ENCODE measurements at places on chromosomes 3 and 15.

GRCh38 chr3:134392336-134392983 is 18.2 kb upstream of the AMOTL2 start:
- no peak for DNase-seq

- DNase-seq = no peak
Observed at GRCh38 chr3:194084284-194084683, 51.7 kb upstream of the HES1 start.

- DNase-seq = no peak
Observed at GRCh38 chr3:51139616-51140015, 245.5 kb upstream of the MANF start.

GRCh38 chr3:154783061-154783460 is 297.1 kb upstream of the MME start:
- DNase-seq = no peak

DNA sequence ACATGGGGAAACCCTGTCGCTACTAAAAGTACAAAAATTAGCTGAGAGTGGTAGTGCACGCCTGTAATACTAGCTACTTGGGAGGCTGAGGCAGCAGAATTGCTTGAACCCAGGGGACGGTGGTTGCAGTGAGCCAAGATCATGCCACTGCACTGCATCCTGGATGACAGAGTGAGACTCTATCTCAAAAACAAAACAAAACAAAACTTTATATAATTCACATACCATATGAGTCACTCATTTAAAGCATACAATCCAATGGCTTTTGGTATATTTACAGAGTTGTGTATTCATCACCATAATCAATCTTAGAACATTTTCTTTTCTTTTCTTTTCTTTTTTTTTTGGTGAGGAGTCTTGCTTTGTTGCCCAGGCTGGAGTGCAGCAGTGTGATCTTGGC is 8.7 kb downstream of the PXK start:
- DNase-seq = no peak

GRCh38 chr15:49101536-49101935 is 53.9 kb downstream of the COPS2 start:
- DNase-seq = no peak

DNA sequence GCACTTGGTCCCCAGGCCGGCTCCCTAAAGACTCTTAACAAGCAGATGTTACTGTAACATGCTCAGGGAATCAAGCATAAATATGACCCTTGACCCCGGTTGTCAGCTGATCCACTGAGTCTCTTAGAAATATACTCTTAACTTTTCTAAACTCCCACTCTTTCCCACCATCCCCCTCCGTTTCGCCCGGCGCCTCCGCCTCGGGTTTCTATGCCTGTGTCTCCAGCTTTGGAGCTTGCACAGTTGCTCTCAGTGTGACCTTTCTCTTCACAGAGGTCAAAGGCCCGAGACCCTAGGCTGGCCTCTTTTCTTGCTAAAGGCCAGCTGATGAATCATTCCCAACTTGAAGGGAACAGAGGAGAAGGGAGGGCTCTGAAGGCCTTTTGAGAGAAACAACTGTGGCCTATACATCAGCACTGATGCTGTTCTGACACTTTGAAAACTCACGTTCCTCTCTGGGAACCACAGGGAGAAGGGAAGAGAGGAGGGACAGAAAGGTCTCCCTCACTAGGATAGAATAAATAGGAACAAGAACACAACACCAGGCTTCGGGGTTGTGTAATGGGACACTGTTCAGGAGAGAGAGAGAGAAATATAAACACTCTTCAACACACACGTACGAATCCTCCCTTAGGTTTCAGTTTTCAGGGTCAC is 484.5 kb upstream of the NR2F2 start:
- no peak for DNase-seq

- no peak for DNase-seq
Observed at GRCh38 chr15:77070180-77070494, 772 bp downstream of the TSPAN3 start.

DNA sequence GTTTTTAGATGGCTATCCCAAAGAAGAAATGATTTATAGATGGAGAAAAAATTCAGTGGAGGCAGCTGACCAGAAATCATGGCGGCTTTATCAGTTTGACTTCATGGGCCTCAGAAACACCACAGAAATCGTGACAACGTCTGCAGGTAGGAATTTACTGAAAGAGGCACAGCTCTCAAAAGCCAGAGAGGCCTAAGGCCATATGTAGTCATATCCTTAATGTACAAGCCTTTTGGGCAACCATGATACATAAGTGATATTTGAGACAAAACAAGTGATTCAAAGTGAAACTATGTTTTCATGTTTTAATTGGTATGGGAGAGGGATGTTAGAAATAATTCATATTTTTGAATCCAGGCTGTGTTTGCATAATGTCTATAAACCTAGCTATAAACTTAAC is 509.7 kb downstream of the GABRG3 start:
- no peak for DNase-seq

GRCh38 chr15:50500352-50500751 is 46.1 kb downstream of the USP50 start:
- DNase-seq = no peak

DNA sequence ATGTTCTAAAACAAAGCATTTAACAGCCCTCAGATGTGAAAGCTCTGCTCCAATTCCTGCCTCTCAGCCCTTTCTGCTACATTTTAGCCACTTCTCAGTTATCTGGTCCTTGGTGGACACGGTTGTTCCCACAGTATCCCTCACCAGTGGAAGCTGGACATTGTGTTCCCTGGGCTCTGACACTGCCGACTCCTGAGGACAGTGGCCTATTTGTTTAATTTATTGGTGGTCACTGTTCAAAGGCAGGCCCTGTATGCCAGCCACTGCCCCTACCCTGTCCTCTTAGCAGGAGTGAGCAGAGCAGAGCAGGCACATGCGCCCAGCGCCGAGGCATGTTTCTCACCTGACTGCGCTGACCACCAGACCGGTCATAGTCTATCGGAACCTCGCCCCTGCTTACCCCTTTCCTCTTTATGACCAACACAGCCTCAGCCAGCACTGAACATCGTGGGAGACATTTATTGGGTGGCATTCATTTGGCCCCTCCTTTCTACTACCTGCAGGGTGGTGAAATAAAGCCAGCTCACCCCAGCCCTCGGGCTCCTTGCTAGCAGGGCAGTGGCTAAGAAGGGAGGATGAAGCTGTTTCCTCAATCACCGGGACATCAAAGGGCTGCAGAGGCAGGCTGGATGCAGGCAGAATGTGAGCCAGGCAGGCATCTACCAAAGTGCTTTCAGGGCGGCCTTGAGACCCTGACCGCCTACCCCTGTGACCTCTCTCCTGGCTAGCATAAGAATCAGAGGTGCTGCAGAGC is 54.3 kb upstream of the HACD2 start:
- no peak for DNase-seq

DNA sequence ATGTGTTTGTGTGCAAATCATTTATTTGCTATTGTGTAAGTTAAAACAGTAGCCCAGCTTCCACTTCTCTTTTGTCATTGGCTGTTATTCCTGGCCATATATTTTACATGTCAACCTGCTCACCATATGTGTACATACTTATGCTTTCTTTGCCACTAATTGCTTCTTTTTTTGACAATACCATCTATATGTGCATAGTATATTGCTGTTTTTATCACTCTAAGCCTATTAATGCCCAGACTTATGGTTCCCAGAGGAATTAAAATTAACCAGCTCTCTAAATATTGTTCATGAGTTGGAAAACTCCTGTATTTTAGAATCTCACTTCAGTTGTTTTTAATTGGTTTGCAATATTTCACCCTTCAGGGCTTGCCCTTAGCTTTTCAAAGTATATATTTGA is 428.9 kb downstream of the MECOM start:
- no peak for DNase-seq

GRCh38 chr3:12579905-12580304 is 23.0 kb downstream of the MKRN2 start:
- DNase-seq = no peak

DNA sequence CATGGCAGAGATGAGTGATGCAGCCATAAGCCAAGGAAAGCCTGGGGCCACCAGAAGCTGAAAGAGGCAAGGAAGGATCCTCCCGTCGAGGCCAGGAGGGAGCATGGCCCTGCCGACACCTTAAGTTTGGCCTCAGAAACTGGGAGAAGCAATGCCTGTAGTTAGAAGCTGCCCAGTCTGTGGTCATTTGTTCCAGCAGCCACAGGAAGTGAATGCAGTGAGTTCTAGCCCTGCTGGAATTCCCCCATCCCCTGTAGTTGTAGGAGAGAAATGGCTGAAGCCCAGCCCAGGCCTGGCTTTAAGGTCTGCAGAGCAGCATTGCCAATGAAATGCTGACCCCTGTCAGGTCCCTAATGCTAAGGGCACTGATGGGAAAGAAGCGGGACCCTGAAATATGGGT is 12.2 kb upstream of the CHSY1 start:
- DNase-seq = no peak

DNA sequence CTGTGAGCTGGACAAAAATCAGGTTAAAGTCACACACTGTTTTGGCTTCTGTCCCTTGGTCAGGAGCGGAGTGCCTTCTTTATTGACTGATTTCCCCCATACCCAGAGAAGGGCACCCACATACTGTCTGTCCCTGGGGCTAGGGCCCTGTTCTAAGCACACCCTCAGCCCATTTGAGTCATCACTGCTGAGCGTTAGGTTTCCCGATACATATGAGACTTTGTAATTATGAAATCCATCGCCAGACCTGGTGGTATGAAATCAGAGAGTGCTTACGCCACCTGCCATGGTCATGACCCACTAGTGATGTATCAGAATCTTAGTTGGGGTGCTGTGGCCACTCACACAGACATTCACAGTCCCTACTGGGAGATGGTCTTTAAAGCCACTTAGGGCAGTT is 96.8 kb downstream of the CHDH start:
- DNase-seq = no peak

GRCh38 chr3:51703761-51704510 is 2.9 kb upstream of the GRM2 start:
- DNase-seq = no peak

DNA sequence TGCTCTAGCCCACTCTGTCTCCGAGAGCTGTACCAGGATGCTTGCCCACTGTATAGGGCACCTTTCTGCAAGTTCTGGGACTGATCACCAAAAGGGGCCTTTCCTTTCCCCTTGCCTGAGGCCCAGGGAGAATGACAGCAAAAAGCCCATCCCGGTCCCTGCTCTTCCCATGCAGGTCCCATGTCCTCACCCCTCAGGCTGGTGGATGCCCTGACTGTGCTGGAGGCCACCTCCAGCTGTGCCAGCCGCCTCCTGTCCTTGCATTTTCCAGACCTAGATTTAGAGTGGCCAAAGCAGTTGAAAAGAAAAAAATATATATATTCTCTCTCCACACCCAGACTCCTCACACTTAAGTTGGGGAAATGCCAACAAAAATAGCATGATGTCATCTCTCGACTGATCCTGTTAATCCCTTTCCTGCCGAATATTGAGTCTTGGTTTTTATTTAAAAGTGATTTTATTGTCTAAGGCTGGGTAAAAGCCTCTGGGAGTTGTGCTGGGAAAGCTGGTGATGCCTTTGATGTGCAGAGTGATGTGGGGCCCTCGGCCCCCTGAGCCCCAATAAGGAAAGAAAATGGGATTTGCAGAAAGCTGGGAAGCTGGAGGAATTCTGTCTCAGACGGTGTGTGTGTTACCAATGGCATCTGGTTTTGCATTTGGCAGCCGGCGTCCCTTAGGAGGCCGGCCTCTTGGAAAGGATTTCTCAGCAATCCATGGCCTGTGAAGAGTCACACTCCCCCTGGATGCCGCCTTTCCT is 29.3 kb upstream of the TPM1 start:
- no peak for DNase-seq

DNA sequence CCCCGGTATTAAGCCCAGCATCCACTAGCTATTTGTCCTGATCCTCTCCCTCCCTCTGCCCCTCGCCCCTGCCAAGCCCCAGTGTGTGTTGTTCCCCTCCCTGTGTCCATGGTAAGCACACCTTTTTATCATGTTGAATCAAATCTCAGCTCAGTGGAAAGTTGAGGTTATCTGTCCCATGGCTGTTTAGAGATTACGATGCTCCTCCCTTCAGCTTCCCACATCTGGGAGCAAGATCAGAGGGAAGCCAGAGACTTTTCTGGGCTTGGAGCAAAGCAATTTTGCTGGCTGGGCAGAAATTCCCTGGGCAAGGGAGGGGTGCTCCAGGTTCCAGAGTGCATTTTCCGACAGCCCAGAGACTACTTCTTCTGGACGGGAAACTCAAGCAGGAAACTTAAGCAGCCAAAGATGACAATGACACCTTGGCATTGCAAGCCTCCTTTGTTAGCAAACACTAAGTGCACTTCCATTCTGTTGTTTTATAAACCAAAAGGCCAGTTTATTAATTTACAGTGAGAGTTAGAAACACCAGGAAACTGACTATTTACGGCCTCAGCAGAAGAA is 104.5 kb downstream of the MESD start:
- DNase-seq = no peak

GRCh38 chr15:32882955-32883354 is 165.2 kb downstream of the GREM1 start:
- DNase-seq = no peak

DNA sequence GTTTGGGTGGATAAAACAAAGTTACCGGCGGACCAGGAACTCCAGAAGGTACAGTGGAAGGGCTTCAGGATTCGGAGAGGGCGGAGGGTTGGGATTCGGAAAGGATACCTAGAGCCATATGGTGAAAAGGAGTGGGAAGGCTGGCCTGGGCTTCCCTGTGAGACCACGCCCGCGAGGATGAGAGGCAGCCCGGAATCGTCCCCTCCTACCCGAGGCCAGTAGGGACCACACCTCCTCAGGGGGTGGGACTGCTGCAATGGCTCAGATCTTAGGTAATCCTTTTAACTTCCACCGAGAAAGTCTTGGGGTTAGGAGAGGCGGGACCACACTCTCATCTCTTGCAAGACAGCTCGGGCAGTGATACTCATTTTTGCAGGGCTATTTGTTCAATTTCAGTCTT is 511.3 kb downstream of the OCA2 start:
- no peak for DNase-seq

DNA sequence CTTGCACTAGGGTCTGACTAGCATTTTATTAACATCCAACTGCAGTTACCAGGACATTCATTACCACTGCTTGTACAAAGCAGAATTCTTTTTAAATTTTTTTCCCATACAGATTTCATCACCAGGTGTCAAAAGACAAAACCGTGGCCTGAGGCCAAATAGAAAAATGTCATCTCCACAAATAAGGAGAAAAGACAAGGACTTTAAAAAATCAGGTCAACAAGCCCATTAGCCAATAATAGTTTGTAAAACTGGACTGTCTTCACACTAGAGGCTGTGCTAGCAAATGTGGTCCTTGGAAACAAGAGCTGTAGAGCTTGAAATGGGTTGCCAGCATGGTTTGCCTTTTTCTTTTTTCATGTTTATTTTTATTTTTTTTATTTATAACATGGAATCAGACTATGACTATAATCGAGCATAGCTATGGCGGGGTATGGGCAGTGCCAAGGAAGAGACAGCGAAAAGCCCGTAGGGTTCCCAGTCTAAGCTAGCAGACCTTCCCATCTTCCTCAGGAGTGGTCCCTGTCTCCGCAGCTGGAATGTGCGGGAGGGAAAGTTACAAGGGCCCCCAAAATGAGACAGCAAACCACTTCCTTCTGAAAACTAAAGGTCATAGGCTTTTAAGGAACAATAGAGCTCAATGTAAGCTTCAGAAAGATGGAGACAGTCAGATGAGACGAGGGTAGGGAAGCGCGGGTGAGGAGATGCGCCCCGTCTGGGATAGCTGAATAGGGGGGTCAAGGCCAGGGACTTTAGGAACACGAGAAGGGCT is 1.5 kb downstream of the PTPN9 start:
- DNase-seq = no peak
